ENCODE measurements at places on chromosomes 12 and 14.

- no peak for DNase-seq
These were observed 37.0 kb downstream of the BLTP3B start for GRCh38 chr12:100105661-100106060.

GRCh38 chr12:77696183-77696582 lies 134.5 kb upstream of the NAV3 start:
- DNase-seq = no peak

DNA sequence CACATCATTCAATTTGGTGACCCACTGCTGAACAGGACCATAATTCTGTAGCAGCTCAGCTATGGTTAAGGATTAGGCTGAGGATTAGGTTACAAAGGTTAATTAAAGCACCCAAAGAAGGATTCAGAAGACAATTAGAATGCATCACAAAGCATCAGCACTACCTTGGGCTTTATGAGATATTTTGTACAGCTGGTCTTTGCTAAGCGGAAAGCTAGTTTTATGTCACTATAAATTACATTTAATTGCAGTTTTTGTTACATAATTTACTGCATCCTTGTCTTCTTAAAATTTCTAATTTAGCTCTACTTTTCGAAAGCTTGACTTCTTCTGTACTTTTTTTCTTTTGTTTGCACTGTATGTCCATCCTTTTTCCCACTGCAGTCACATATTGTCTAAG lies 711.5 kb downstream of the RPS29 start:
- DNase-seq = no peak

DNA sequence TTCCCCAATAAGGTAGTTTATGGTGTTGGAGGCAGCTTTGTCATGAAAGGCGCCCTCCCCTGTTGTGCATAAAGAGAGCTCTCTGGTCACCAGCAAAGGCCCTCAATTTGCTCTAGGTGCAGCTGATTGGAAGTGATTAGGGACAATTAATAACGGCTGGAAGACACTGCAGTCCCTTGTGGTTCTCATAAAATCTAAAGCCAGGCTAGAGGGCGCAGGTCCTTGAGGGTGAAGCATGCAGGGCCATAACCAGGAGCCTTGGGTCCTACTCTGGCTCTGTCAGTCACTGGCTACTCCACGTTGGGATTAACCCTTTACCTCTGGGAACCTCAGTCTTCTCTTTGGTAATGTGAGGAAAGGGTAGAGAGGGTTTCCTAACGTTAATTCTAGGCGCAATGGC lies 1.9 kb downstream of the DAAM1 start:
- DNase-seq = peak; percentile 25

DNA sequence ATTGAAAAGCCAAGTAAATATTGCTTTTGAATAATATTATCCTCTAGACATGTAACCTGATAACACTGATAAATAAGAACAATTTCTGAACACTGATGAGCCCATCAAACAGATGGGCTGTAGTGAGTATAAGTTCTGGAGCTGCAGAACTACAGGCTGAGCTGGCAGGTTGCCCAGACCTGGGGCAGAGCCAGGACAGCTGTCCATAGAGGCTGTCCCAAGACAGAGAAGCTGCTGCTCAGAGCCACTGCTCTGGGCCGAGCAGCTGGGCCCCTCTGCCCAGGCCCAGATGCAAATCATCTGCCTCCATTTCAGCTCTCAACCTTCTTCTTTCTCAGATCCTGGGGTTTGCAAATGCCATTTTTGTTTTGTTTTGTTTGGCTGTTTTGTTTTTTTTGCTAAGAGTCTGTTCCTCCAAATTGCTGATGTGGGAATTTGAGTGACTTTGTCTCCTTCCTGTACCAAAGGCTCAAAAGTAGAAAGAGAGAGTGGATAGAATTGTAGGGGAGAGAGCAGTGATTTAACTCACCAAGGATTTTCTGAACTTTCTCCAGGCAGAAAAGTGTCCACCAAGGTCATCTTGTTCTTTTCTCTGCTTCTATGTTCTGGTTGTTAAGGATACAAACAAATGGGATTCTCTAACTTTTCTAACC lies 4.0 kb upstream of the TESPA1 start:
- peak; percentile 33 for DNase-seq

DNA sequence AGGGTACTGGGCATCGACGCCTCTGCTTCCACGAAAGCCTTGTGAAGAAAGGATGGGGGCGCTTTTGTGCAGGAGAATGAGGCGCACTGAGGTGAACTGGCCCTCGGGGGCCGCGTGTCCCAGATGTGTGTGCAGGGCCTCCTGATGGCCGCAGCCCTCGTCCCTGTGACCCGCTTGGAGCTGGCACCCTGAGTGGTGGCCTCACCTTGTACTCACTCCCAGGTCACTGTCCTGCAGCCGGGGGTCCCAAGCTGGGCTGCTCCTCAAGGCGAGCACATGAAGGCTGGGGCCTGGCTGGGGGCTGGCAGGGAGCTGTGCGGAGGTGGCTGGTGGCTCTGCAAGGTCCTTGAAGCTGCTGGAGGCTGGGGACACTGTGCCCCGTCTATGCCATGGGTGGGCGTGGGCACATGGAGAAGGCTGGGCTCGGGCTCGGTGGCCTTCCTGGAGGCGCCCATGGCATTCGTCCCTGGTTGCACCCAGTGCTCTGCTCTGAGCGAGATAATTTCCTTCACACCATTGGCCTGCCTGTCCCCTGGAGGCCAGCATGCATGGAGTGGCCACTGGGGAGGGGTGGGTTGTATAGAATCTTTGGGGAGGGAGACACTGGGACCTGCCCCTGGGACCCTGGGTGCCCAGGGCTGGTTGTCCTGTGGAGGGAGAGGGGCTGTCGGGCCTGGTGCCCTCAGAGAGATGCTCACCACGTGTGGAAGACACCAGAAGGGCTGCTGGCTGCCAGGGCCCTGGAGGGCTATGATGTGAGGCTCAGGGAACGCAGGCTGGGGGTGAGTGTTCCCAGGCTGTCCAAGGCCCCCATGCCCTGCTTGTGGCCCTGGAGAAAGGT lies 79.3 kb downstream of the TMEM121 start:
- no peak for DNase-seq

GRCh38 chr12:66130267-66131066 lies at the start of gene LLPH:
LLPH (minus strand) TSS chr12:66130750; CDS start chr12:66129106, 1,644 bp downstream.
- DNase-seq = peak; percentile 93

DNA sequence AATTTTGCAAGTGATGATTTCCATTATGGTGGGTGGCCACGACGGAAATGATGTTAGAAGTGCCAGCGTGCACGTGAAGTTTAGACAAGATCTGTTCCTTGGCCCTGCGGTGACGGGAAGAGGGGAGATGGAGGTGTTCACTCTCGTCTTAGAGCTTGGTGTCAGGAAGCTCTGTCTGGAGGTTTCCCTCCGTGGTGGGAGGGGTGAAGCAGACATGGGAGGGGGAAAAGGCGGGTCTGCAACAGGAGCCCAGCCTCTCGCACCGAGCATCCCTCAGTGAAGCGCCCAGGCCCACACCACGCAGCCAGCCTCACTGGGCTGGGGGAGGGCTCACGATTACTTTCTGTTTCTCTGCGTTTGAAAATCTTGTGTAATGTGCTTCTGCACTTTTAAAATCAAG lies 26.3 kb downstream of the EML1 start:
- no peak for DNase-seq

GRCh38 chr12:80033448-80033847 lies 65.9 kb upstream of the OTOGL start:
- DNase-seq = peak; percentile 13

DNA sequence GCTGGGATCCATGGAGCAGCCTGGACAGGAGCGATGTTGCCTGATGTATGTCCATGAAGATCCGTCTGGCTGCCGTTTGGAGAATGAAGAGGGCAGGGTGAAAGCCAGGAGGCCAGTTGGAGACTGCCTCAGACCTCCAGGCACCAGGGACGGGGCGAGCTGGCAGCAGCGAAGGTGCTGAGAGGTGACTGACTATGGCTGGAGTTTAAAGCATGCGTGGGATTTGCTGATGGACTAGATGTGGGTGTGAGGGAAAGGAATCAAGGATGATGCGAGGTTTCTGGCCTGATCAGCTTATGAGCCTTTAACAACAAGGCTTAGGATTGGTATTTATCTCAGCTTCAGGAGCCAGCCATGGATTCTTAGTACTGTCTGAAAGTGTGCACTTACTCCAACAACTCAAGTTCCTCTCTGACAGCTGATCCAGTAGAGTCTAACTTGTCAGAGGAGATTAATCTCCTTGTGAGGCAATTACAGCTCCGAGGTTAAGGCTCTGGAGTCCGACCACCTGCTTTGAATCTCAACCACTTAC lies 49.4 kb downstream of the DYNC1H1 start:
- DNase-seq = no peak

GRCh38 chr14:100350986-100351385 lies 27.8 kb downstream of the SLC25A47 start:
- DNase-seq = no peak

- DNase-seq = no peak
These were observed 2.0 kb upstream of the CACNB3 start for GRCh38 chr12:48816143-48816854.

DNA sequence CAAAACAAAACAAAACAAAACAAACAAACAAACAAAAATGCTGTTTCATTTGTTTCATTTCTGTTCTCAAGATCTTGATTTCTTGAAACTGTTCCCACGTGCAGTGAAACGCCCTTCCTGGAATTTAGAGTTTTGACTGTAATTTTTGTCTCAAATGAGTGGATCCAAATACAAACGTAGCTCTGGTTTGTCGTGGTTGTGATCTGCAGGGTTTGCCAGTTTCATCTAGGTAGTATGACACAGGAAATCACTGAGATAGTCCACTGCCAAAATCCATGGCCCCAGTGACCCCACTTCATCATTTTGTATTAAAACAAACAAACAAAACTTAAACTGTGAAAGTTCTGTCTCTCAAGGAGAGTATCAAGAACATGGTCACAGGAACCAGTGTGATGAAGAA lies 838.6 kb downstream of the BCL11B start:
- DNase-seq = no peak

GRCh38 chr12:78062786-78063185 lies 232.1 kb downstream of the NAV3 start:
- DNase-seq = no peak

- no peak for DNase-seq
These were observed 170.6 kb downstream of the MED13L start for GRCh38 chr12:116106870-116107269.

DNA sequence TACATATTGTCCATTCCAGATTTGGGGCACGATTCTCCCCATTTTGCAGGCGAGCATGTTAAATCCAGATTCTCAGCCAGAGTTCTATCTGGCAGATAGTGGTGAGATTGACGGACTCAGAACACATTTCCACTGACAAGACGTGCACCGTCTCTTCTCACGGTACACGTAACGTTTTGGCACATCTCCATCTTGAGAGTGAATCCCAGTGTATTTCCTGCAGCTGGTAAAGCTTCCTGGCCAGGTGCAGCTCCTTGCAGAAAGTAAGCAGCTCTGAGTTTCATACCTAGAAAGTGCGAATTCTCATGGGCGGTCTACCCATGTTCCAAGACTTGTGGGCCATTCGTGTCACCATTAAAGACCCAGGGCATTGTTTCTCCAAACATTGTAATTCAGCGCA lies 102.6 kb downstream of the TSPAN9 start:
- DNase-seq = no peak

DNA sequence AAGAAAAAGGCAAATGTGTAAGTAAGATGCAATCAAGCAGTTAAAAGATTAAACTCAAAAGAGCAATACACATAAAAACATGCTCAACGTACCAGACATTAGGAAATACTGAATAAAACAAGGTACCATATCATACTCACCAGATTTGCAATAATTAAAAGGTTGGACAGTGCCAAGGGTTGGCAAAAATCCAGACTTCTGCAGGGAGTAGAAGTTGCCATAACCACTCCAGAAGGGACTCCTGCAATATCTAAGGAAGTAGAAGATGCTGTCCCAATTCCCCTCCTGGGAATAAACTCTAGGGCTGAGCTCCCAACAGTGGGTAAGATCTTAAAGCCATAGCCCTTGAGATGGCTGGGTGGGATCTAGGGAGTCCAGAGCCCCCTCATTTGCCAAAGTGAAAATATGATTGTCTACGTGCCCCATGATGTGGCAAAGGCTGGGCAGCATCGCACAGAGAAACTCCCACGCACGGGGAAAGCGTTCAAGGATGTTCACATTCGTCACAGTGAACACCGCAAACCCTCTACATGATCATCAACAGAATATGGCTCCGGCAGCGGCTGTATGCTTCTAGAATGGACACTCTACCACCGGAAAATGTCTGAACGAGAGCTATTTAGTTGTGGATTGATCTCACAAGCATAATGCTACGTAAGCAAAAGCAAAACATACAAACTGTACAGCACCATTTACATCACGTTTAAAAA lies 12.3 kb downstream of the KCTD10 start:
- no peak for DNase-seq

DNA sequence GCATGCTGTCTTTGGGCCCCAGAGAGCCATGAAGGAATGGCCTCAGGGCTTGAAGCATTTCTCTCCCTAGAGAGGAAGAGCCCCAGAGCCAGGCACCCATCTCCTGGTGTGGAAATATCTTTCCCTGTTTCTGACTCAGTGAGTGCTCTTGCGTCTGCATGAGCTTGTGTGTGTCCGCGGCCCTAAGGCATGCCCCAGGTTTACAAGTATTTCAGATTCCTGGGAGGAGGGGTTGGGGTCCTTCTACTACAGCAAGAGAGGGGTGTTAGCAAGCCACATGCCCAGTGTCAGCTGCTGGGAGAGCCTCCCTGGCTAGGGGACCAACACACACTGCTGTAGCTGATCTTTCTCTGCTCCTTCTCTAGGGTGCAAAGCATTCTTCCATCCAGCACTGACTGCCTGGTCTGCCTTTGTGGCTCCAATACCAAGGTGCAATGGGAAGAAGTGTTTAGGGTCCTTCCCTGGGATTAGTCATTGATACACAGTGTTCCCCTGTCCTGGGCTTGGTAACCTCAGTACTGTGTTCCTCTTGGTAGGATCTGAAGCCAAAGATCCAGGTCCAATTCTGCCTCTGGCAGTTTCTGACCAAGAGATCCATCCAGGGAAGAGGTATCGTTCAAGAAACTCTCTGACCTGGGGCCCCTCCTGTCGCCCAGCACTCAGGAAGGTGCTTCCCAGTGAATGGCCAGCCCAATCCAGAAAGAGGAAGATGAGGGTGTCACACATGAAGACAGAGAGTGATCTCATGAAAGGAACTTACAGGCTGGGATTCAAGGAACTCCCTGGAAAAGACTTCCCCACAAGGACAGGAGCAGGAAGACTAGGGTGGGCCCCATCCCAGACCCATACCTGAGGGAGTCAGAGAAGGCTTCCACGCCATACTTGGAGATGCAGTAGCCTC lies 3.1 kb downstream of the RDH16 start:
- DNase-seq = peak; percentile 1

- no peak for DNase-seq
These were observed 7.1 kb downstream of the STX2 start for GRCh38 chr12:130831876-130832405.

GRCh38 chr14:87285506-87285905 lies 707.5 kb downstream of the GALC start:
- DNase-seq = no peak

DNA sequence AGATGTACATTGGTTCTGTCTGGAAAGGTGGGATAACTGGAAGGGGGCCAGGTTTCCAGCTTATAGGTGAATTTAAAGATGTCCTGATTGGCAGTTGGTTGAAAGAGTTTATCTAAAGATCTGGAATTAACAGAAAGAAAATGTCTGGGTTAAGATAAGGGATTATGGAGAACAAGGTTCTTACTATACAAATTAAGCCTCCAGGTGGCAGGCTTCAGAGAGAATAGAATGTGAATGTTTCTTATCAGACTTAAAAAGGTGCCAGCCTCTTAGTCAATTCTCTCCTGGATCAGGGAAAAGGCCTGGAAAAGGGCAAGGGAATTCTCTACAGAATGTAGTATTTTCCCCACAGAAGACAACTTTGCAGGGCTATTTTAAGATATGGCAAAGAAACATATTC lies 53.1 kb downstream of the CNTN1 start:
- DNase-seq = no peak
